NCI-H2107 (cell line): ENCODE measurements at places on chromosomes 2 and 18.

DNA sequence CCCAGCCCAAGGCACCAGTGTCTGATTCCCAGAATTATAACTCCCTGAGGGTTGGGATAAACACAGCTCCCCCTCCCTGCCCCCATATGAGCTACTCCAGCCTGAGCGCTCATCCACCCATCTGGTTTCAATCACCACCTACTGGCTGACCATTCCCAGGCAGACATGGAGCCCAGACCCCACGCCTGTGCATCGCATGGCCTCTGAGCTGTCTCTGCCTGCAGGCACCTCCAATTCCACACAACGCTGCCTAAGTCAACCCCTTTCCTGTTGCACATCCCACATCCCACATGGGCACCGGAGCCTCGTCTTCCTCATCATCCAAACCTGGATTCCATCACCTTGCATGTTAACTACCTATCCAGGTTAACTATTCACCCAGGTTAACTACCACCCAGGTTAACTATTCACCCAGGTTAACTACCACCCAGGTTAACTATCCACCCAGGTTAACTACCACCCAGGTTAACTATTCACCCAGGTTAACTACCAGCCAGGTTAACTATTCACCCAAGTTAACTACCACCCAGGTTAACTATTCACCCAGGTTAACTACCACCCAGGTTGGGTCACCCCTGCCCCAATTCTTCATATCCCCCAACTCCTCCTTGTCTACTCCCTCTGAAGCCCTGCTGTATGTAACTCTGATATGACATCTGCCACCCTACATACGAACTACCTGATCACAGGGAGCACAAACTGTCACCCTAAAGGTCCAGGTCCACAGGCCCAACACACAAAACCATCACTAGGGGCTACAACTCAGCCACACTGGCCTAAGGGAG, 47.8 kb downstream of the TEX51 start:
- no peak for DNase-seq

GRCh38 chr2:239946864-239947728, 78.0 kb downstream of the NDUFA10 start:
- no peak for DNase-seq

DNA sequence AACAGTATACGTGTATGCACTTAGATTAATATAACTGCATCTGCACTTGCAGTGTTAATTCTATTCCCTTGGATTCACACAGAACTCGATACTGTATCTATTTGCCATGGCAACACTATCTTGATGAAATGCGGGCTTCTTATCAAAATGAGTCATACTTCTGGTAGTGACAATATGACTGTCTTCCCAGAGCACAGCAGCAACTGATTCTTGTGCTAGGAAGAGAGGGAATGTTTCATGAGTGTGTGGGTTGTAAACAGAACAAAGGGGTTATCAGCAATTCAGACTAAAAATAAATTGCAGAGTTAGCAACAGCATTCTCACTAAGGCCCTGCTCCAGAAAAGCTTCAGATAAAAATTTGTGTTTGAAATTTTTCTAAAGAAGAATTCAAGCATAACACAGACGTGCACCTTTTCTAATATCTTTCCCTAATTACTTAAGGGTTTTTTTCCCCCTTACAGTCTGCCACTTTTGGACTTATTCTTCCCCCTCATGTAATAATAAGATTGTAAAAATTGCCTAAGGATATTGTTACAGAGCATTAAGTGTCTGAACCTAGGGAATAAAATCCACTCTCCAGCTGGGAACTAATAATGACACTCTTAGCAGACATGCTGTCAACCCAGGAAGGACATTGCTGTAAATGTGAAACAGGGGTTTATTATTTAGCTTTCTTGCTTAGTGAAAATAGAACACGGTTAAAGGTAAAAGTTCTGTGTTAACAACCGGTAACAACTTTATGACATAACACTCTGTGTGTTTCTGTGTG, 99.9 kb upstream of the SLC38A11 start:
- no peak for DNase-seq

GRCh38 chr2:140584471-140584870, 1546.3 kb downstream of the LRP1B start:
- DNase-seq: no peak
